ENCODE measurements at places on chromosomes 1 and 21.

- DNase-seq, result peak; percentile 66
Observed at GRCh38 chr1:63322114-63322943, at the start of gene FOXD3. Gene FOXD3 (plus strand): TSS chr1:63322567. CDS start chr1:63323059, 492 bp downstream.

GRCh38 chr21:45505416-45506021 lies 36.7 kb downstream of the SLC19A1 start:
- DNase-seq, result no peak

- no peak for DNase-seq
Observed at GRCh38 chr1:33339413-33339812, 18.5 kb upstream of the A3GALT2 start.

DNA sequence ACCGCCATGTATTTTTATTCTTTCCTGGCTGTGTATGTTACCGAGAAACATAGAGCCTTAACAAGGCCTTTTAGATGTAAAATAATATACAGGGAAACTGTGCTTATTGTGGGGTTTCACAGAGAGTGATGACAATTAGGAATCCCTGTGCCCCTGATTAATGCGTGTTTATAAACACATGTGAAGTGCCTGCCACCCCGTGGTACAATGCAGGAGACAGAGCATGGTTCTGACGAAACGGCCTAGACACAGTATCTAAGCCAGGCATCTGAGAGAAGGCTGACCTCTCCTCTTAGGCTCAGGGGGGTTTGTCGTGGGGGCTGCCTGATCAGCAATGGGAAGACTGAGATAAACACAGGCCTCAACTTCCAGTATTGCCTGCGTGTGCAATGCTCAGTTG lies 200.0 kb downstream of the AJAP1 start:
- DNase-seq, result no peak

GRCh38 chr1:80523861-80524260 lies 1276.9 kb upstream of the ADGRL2 start:
- DNase-seq, result no peak

DNA sequence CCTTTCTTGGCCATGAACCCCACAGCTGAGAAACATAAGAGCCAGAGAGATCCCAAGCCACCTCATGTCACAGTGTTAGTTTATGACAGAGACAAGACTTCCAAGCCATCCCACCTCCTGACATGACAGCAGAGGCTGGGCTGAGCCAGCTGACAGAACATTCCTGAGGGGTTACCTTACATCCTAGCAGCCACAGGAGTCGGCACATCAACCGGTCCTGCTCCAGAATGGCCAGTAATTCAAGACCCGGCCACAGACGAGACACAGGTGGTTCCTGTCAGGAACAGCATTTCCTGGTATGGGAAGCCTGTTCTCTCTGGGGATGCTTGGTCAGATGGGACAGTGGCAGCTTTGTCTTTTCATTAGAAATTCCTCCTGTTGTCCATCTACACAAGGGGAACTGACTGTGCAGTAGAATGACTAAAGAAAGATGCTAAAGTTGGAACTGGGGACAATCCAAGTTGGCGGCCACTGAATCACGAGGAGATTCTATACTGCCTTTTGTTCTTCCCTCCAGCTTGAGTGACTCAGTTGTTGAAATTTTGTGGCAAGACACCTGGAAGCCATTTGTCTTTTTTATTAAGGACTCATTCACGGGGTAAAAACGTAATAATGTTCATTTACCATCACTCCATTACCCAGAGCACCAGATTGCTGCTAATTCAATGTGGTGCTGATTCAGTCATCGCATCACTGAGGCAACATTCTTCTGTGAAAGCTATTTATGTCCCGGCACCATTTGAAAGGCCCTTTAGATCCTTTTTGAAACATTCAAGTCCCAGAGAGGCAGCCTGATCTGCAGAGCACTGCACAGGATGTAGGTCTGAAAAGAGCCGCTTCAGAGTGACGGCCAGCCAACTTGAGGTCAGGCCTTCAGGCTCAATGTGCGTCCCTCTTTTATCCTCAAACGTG lies 37.2 kb upstream of the NPL start:
- no peak for DNase-seq

DNA sequence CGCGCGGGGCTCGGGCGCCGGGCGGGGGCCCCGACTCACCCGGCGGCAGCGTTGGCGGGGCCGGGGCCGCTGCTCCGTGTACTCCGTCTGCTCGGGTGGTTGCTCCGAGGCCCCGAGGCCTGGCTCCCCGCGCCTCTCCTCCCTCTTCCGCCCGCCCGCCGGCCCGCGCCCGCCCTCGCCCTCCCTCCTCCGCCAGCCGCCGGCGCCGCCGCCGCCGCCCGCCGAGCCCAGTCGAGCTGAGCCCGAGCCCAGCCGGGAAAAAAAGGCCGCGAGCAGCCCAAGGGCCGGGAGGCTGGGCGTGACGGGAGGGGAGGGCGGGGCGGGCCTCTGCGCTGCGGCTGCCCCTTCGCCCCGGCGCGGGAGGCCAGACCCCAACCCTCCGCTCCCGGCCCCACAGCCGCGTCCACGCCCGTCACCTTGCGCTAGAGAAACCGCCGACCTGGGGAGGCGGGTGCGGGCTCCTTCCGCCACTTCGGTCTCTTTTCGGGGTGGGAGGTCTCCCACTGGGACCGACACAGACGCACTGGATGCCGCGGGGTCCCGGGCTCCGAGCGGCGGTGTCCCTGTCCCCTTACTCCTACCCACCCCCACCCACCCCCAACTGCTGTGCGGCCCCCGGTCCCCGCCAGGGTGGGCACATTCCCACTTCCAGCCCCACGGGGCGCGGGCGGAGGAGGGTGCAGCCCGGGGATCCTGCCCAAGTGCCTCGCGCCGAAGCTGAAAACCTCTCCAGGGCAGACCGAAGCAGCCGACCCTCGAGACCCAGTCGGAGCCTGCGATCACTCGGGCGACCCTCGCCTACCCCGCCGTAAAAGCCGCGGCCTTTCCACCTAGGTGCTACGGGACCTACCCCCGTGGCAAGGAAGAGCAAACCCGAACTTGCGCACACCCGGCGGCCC lies at the start of gene CERS2:
Gene CERS2, minus strand, starts transcription at position 256 of the 899 bp plus-strand sequence. CDS start 5,745 bp downstream, outside the sequence.
- DNase-seq, result peak; percentile 76

GRCh38 chr1:109910123-109910962 lies at the start of gene CSF1:
Gene CSF1 (plus strand): TSS chr1:109910849. CDS start chr1:109911024, 175 bp downstream.
- peak; percentile 75 for DNase-seq

GRCh38 chr1:234954613-234955012 lies 174.0 kb downstream of the TOMM20 start:
- no peak for DNase-seq

- no peak for DNase-seq
Observed at GRCh38 chr1:177044390-177044789, 120.1 kb downstream of the ASTN1 start.

DNA sequence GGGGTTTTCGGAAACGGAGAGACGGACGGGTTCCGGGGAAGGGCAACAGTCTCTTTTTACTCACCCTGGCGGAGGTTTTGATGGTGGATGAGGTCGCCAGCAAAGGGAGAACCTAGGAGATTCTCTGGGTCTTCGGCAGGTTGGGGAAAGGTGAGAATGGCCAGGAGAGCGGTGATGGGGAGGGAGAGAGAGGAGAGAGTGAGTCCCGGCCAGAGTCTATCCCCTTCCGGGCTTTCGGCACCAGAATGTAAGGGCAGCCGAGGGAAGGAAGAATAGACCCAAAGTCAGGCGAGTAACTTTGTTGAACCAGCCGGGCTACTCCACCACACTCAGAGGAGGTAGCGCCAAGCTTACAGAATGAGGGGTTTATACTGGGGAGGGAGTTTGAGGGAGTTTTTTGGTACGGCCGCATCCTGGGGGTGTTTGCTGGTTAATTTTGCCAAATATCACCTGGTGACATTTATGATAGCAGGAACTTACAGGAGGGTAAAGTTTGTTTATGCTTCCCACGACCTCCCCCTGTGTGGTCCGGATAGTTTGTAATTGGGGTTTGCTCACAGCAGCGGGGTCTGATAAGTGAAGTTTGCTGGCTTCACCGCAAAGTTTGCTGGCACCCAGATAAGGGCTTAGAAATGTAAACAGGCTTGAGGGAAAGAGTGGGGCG lies 141.1 kb upstream of the ETV3 start:
- no peak for DNase-seq

Data from stimulated activated CD4-positive, alpha-beta T cell treated with anti-CD3 and anti-CD28 coated beads, Interleukin-15, amount 100 ng/mL, for 24 hours (primary cell).